ENCODE measurements at places on chromosomes 2 and 18.
A peak's percentile ranks its signal among the peaks of the same experiment; 100 is the strongest.

DNA sequence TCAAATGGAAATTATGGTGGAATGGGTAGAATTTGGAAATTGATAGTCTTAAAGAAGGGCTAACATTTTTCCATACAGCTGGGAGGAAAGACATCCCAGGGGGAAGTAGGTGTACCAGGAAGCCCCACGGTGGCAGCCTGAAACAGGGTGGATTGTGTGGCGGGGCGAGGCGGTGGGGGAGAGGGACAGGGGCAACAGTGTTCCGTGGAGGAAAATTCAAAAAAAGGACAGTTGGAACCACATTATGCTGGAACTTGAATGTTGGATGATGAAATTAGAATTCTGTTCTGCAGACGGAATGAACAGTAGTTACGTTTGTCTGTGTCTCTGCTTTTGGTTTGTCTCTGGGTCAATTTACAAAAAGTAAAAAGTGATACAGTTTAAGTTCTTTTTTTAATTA is 10.6 kb upstream of the CIB4 start:
- DNase-seq, result no peak

- no peak for DNase-seq
Measured at GRCh38 chr18:70554854-70555445, 266.1 kb downstream of the SOCS6 start.

DNA sequence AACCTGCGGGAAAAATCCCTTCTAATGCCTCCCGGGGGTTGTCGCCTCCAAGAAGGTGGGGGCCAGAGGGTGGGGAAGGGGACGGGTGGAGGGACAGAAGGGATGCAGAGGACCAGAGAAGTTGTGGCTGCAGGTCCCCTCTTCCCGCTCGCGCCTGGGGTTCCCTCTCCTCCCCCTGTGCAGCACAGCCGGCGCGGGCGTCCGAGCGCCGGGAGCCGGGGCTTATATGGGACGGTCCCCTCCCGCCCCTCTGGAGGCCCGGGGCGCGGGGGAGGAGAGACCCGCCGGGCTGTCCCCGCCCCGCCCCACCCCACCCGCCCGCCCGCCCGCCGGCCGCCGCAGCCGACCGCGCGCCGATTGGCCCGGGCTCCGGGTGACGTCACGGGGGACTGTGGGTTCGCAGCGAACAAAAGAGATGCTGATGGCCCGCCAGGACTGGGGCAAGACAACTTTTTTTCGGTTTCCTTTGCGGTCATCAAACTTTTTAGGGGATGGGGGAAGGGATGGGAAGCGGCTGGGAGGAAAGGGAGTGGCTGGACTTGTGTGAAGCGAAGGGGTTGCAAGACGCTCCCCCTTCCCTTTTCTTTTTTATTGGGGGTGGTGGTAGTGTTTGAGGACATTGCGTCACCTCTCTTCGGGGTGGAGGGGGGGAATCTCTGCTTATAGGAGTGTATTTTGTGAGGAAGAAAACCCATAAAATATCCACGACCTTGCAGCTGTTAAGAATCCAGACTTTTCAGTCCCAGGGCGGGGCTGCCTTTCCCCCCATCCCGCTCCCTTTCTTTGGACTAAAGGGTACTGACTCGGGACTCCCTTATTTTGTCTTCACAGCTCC is at the start of gene FN1:
Gene FN1 (minus strand): TSS at position 199 of the 835 bp plus-strand sequence. CDS start 266 bp downstream, outside the sequence.
- DNase-seq, result peak; percentile 49

DNA sequence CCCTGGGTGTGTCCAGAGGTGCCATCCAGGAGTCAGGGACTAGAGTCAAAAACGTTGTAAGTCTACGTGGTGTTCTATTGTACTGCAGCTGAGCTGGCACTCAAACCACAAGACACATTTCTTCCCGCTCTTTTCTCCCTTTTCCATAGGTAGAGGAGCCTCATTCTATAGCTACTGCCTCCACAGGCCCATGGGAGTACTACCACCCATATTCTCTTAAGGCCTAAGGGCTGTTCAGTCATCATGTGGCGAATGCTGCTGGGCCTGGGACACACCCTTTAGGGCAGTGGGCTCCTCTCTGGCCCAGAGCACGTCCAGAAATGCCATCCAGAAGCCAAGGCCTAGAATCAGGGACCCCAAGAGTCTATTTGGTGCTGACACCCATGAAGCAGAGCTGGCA is 1271.7 kb downstream of the CNTNAP5 start:
- DNase-seq, result no peak

GRCh38 chr2:239328351-239329191 is 72.2 kb downstream of the HDAC4 start:
- DNase-seq, result no peak

- no peak for DNase-seq
Measured at GRCh38 chr2:17070711-17071110, 405.1 kb upstream of the CYRIA start.

DNA sequence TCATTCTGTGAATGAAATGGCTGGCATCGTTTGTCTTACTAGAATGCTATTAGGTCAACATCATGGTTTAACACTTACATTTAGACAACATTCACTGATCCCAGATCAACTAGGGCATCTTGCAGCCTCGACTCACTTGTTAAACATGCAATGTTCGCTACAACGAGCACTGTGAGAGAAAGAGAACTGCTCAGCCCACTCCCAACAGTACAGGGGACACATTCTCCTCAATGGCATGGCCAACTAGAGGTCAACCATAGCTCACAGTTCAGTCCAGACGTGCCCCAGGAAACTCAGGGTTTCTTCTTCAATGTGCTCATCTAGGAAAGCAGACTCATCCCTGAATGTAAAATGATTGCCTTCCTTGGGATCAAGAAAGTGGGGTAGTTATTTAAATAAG is 5.9 kb downstream of the WIPF1 start:
- no peak for DNase-seq

GRCh38 chr18:61554946-61555361 is 221.7 kb downstream of the CDH20 start:
- no peak for DNase-seq

DNA sequence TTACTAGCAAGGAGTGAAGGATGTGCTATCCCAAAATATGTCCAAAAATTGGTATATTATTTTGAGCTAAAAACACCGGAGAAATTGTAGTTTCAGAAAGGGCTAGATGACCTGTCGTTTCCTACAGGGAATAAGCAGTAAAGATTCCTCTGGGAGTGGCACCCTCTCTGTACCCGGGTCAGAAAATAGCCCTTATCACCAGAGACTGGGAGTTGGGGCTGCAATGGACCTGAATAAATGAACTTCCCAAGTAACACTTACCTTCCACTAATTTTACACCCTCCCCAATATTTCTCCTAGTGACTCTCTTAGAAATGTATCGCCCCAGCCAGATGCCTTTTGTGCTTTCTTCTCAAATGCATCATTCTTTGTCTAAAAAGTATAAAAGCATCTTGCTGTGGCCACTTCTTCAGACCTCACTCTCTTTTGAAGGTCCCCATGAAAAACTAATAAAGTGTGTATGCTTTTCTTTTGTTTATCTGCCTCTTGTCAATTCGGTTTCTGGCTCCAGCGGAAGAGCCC is 734 bp upstream of the RMC1 start:
- no peak for DNase-seq

GRCh38 chr18:2537296-2537695 is 34.0 kb downstream of the METTL4 start:
- no peak for DNase-seq

- no peak for DNase-seq
Measured at GRCh38 chr18:78603102-78603983, 376.3 kb upstream of the SALL3 start.

GRCh38 chr18:53385889-53386288 is 838.6 kb downstream of the MBD2 start:
- no peak for DNase-seq

DNA sequence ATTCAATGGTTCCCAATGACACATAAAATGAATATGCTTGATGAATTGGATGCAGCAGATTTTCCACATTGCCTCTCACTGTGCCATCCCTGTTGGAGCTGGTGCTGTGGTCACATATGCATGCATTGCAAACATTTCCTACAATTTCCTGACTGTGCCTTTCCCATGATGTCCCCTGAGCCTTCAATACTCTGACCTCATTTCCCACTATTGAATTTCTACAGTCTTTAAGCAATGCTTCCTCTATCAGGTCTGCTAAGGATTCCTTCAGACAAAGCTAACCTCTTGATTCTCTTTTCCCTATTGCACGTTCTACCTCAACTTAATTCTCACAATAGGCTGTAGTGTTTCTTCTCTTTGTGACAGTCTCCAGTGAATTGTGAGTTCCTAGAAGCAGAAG is 342.5 kb upstream of the CRIM1 start:
- no peak for DNase-seq

GRCh38 chr18:78421392-78421791 is 558.2 kb upstream of the SALL3 start:
- DNase-seq, result no peak

DNA sequence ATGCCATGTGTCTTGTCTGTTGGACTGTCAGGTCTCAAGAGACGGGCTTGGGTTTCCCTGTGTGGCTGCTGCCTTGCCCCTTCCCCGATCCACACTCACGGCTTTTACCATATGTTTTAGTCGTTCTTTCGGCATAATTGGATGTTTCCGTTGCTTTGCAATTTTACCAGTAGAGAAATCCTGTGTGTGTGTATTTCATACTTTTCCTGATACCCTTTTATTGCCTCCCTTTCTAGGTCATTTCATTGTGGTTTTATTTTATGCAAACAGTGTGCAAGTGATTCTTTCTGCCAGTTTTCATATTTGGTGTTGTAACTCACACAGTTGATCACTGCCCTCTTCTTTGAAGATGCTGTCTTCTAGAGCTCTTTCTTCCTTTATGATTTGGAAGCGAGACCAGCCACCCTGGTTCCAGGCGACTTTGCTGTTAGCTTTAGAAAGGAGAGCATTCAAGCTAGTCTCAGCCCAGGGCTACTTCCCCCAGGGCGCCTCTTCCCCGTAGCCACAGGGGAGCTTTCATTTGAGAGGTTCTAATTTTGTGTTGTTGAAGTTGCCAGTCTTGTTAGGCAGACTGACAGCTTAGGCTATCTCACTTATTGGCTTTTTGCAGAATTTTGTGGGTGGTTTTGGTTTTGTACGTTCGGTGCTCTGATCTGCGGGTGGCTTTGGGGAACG is 17.0 kb downstream of the SH3BP4 start:
- DNase-seq, result no peak

GRCh38 chr18:9771977-9772660 is 64.0 kb downstream of the RAB31 start:
- DNase-seq, result no peak

DNA sequence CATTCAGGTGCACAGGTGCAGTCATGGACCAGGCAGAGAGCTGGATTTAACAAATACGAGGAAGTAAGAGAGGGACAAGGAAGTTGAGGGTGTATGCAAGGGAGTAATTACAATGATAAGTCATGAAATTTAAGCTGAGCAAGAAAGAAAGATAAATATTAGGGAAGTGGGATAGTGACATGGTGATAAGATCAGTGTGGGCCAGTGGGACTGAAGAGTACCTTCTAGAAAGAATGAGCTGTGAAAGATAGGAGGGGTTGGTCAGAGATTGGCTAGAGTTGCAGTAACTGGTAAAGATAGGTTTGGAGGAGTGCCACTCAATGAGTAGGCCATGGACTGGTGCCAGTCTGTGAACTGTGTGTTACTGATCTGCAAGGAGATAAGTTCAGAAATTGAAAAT is 200.8 kb upstream of the SIX3 start:
- DNase-seq, result no peak

GRCh38 chr2:161901460-161901859 is 172.6 kb downstream of the DPP4 start:
- DNase-seq, result no peak

DNA sequence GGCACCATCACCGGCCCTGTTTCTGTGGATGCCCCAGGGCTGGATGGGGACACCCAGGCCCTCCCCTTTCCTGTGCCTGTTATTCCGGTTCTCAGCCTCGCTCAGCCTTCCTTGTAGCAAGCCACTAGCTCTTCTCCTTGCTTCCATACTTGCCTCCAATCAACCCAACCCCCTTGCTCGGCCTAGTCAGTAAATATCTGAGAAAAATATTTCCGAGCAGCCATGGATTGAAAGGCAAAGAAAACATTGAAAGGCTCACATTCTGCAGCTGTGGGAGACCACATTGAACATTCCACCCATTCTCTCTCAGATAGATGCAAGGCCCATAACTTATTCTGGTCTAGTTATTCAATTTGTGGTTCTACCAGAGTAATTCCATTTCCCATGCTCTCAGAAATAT is 114.9 kb downstream of the SPP2 start:
- DNase-seq, result no peak

- no peak for DNase-seq
Measured at GRCh38 chr2:24179683-24180082, 4.8 kb downstream of the FAM228A start.

GRCh38 chr2:177573120-177573519 is 180.5 kb downstream of the AGPS start:
- no peak for DNase-seq

DNA sequence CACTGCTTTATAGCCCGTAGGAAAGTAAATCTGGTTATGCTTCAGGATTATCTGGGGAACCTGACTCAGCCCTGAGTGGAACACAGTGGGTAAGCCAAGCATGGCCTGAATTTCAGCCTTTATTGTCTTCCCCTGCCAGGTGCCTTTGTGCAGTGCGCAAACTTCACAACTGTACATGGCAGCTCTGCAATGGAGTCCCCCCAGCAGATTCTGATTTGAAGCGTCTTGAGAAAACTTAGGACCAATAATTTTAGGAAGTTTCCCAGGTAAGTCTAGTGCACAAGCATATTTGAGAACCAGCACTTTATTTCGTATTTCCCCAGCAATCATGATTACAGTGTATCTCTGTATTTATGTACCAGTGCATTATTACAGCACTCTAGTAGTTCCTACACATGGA is 112.1 kb upstream of the ARL4C start:
- no peak for DNase-seq

DNA sequence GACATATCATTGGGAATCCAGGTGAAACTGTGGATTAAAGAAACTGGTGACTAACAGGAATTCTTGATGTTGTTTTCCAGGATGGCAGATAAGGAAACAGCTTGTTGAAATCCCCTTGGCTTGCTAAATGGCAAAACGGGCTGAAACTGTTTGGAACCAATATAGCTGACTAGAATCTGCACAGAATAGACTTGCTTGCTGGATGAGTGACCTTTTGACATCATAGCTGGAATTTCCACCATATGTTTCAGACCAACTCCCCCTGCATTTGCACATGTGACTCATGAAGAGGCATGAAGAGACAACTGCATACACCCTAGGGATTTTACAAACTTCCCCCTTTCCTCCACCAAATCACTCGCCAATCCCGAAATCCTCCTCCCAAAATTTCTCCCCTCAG is 87.7 kb upstream of the LYPD1 start:
- DNase-seq, result no peak

- no peak for DNase-seq
Measured at GRCh38 chr2:152624805-152625204, 92.5 kb downstream of the PRPF40A start.

- no peak for DNase-seq
Measured at GRCh38 chr2:191049728-191050639, 36.0 kb upstream of the STAT1 start.

GRCh38 chr2:122500316-122501105 is 745.1 kb downstream of the TSN start:
- no peak for DNase-seq

GRCh38 chr18:9184998-9185613 is 48.5 kb downstream of the ANKRD12 start:
- DNase-seq, result no peak

Data from stimulated activated CD8-positive, alpha-beta memory T cell treated with anti-CD3 and anti-CD28 coated beads, Interleukin-7, amount 100 ng/mL, for 48 hours (primary cell).